Stimulated activated CD4-positive, alpha-beta T cell treated with anti-CD3 and anti-CD28 coated beads, Interleukin-2, amount 100 ng/mL, for 24 hours (primary cell): ENCODE measurements at places on chromosomes 12 and 14.

GRCh38 chr14:89447182-89447944, 30.3 kb upstream of the FOXN3 start:
- DNase-seq, result no peak

- DNase-seq, result no peak
These were observed 43.3 kb downstream of the OTOGL start for GRCh38 chr12:80142640-80143039.

DNA sequence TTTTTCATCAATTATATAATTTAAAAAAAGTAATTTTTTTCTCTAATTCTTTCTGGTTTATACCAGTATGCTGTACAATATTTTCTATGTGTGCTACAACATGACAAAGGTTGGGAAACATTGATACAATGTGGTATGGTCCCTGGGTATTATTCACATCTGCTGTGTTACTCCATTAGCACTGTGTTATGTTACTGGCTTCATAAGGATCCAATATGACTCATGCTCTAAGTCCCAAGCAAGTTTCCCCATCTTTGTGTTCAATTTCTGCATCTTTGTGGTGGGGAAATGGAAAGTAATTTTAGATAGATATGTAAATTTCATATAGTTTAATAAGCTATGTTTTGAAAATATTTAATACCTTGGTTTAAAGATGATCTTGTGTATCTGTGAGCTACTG, 35.8 kb downstream of the FBXO33 start:
- DNase-seq, result no peak

DNA sequence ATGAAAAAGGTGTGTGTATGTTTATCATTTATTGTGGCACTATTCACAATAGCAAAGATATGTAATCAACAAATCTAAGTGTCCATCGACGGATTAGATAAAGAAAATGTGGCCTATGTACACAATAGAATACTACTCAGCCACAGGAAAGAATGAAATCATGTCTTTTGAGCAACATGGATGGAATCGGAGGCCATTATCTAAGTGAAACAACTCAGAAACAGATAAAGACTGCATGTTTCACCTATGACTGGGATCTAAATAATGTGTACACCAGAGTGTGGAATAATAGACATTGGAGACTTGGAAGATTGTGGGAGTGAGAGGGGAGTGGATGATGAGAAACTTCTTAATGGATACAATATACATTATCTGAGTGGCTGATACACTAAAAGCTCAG, 44.0 kb downstream of the CCER1 start:
- no peak for DNase-seq

GRCh38 chr14:86826661-86827060, 1166.3 kb downstream of the GALC start:
- no peak for DNase-seq

DNA sequence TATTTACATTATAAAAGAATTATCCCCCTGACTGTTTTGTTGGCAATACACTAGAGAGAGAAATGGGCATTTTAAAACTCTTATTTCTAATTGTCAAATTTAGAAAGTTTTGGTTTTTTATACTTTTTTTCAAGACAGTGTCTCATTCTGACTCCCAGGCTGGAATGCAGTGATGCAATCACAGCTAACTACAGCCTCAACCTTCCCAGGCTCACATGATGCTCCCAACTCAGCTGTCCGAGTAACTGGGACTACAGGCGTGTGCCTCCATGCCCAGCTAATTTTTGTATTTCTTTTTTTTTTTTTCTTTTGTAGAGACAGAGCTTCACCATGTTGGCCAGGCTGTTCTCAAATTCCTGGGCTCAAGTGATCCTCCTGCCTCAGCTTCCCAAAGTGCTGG, 8.3 kb upstream of the OR11H6 start:
- DNase-seq, result no peak

GRCh38 chr12:46049665-46050064, 59.3 kb upstream of the SCAF11 start:
- no peak for DNase-seq

DNA sequence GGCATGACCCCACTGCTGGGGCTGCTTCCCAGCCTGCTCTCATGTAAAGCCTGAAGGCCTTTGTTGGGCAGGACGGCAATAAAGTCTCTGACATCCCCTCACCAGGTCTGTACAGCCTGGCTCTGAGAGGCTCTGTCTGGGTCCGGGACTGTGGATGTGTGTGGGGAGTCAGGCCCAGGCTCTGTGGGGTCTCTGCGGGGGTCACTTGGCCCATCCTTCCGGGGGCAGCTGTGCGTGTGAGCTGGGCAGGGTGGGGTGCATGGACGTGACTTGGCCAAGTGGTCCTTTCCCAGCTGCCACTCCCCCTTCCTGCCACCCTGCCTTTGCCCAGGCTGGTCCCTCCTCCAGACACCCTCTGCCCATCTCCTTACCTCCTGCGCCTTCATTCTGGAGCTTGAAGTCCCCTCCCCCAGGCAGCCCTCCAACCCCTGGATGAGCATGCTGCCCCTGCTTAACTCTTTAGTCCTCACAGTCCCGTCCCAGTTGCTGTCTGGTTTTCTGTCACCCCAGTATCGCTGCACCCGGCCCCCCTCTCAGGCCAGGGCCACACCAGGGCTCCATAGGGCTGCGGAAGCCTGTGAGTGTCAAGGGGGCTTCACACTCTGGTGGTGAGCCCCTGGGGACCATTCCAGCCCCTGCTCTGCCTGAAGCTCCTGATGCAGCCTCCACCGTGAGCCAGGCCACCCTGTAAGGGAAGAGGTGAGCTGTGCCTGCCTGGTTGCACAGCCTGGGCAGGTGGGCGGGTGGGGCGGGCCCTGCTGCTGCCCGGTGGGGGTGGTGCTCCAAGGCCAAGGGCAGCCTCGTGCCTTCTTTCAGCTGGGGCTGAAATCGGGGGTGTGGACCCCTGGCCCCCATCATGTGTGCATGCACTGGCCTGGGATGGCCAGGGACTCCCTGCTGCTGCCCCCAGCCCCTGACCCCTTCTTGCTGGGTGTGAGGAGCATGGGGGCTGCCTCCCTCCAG, 25.5 kb upstream of the KIF26A start:
- DNase-seq, result no peak

- DNase-seq, result no peak
These were observed 22.2 kb downstream of the P2RX7 start for GRCh38 chr12:121154793-121155375.

GRCh38 chr12:96526110-96526509, 36.7 kb downstream of the CFAP54 start:
- DNase-seq, result no peak

- DNase-seq, result no peak
These were observed 30.4 kb downstream of the CBX5 start for GRCh38 chr12:54249489-54249888.

DNA sequence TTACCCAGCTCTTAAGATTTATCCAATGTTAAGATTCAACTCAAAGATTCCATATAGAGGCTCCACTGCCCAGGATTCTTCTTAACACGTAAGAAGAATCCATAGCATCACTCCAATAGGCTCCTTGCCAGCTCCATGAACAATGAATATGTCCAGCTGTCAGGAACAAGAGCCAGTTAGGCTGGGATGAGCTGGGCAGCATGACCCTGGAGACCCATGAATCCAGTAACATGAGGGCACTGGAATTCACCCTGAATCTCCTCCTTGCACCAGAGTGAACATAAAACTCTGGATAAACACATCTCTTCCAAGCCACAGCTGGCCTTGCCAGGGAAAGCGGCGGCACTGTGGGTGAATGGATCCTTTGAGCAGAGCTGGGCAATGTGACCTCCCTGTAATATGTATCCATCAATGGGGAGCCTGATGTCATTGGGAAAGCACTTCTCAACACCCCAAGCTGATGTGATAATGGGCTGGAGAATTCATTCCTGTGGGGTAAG, 24.4 kb upstream of the TC2N start:
- DNase-seq, result no peak

DNA sequence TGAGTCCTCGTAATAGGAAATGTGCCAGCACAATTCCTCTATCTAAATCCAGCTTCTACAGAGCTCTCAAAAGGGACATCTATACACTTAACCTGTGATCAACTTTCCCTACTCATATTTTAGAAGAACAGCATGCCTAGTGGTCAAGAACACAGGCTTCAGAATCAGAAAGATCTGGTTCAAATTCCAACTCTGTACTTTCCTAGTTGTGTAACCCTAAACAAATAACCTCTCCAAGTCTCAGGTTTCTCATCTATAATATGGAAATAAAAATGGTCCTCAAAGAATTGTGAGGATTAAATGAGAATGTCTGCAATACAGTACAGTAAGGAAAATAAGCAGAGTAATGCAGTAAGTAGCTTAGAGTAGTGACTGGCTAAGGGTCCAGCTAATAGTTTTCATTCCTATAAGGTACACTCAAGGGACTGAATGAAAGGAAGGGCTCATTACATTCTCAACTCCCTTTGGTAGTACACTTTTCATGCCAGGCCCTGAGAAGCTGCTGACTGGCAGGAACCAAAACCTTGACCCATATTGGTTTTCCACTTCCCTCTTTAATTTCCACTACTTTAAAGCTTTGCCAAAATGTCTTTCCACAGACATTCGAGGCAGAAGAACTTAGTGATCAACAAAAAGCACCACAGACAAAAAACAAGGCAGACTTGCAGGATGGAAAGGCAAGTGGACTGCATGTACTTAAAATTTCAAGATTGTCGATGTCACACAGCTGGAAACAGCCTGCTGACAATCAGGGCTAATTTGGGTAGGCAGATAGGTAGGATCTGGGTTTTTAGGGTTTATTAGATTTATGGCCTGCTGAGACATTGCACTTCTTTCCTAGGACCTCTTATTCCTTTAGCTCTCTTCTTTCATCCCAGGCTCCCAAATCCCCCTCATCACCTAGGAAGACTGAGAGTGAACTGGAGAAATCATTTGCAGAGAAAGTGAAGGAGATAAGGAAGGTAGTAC, 4.3 kb downstream of the CCDC196 start:
- no peak for DNase-seq

DNA sequence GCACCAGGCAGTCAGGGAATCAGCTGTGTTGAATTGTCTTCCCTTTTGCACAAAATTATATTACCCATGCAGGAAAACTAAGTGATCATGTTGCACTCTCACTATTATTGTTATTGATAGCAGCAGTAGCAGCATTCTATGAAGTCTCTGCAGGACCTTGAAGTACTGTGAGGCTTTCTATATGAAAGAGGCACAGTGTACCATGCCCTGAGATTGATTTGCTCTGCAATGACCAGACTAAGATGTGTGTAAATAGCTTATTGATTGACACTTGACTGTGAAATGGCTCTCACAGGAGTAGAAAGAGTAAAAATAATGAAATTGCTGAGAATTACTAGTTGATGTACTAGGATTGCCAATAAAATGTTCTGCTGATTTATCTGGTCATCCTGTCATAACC, 99.9 kb downstream of the KICS2 start:
- DNase-seq, result no peak

DNA sequence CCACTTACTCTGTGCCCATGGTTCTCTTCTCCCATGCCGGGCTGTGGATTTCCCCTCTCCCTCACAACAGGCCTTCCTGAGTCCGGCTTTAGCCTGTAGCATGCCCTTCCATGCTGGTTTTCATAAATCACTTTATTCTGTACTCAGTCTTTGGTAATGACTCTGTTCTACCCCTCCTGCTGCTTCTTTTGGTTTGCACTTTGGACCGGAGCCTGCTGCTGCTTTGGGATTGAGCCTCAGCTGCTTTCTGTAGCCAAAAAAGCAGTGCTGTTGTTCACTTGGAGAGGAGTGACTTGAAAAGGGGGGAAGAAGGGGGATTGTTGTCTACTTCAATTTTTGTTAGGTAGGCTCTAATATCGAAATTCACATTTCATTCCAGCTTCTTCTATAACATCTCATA, 8.5 kb upstream of the SLC6A13 start:
- no peak for DNase-seq

DNA sequence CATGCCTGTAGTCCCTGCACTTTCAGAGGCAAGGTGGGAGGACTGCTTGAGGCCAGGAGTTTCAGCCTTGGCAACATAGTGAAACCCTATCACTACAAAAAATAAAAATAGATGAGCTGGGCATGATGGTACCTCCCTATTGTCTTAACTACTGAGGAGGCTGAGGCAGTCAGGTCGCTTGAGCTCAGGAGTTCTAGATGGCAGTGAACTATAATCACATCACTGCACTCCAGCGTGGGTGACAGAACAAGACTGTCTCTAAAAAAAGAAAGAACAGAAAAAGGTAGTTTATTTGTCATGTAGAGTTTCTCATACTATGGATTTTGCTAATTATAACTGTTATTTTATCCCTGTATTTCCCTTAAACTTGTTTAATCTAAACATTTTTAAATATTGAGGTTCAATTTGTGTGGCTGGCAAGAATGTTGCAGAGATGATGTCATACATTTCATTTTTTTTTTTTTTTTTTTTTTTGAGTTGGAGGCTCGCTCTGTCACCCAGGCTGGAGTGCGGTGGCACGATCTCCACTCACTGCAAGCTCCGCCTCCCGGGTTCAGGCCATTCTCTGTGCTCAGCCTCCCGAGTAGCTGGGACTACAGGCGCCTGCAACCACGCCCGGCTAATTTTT, 39.7 kb upstream of the ATF7IP start:
- DNase-seq, result no peak

DNA sequence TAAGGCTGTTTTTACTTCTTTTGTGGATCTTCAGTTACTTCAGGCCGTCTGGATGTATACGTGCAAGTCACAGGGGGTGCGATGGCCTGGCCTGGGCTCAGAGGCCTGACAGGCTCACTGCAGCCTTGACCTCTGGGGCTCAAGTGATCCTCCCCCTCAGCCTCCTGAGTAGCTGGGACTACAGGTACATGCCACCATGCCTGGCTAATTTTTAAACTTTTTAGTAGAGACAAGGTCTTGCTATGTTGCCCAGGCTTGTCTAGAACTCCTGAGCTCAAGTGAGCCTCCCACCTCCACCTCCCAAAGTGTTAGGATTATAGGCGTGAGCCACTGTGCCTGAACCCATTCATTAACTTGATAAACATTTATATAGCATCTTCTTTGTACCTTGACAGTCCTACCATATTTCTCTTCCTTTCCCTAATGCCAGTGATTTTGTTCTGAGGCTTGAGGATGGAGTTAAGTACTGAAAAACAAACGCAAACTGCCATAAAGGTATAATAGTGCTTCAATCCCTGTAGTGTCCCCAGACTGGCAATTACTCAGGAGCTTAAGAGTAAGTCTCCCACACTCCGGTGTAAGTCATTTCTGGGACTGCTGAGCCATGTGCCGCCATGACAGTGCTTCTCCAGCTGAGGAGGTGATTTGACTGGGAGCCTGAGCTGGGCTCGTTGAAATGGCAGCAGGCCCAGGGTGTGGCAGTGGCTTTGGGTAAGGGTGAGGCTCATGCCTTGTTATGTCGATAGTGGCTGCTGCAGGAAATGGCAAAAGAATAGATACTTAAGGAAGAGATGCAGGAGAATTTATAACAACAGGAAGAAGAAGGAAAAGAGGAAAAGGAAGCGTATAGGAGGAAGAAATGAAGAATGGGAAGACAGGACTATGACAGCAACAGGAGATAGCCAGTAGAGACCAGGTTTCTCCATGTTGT, 43.7 kb upstream of the HECTD1 start:
- no peak for DNase-seq
